Mucosa of descending colon (tissue), 3 donors: ENCODE measurements at places on chromosomes 3 and 15.

GRCh38 chr3:55641964-55642363 lies 154.9 kb upstream of the WNT5A start:
- DNase-seq, result no peak

GRCh38 chr15:98635848-98636247 lies 12.5 kb upstream of the IGF1R start:
- no peak for DNase-seq

DNA sequence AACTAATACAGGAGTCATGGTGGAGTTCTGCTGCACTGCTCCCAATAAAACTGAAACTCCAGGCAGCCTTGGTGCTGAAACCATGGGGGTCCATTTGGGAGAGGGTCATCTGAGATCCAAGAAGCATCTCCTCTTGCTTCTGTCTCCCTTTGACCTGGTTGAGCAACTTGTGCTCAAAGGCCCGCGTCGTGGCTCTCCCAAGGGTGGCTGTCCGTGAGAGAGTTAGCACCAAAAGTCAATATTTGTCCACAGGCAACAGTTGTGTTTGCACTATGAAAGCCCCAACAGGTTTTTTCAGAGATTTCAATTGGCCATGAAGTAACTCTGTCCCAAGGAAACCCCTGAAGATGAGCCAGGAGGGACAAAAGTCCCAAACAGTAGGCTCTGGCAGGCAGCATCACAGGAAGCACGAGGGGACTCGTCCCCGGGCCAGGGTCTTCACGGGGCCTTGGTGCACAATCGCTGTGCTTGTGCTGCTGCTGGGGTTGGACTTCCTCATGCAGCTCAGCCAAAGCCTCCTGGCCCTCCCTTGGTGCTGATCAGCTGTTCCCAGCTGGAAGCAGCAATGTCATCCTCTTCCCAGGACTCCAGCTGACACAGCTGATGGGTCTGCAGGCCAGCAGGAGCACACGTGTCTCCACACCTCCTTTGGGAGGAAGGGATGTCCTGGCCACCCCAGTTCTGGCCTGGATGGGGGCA lies 39.4 kb upstream of the WNT5A start:
- DNase-seq, result no peak

GRCh38 chr3:42683875-42684598 lies 1.3 kb upstream of the KLHL40 start:
- peak; percentile 56 for DNase-seq

- no peak for DNase-seq
Measured at GRCh38 chr15:79849789-79850188, 47.0 kb downstream of the MTHFS start.

DNA sequence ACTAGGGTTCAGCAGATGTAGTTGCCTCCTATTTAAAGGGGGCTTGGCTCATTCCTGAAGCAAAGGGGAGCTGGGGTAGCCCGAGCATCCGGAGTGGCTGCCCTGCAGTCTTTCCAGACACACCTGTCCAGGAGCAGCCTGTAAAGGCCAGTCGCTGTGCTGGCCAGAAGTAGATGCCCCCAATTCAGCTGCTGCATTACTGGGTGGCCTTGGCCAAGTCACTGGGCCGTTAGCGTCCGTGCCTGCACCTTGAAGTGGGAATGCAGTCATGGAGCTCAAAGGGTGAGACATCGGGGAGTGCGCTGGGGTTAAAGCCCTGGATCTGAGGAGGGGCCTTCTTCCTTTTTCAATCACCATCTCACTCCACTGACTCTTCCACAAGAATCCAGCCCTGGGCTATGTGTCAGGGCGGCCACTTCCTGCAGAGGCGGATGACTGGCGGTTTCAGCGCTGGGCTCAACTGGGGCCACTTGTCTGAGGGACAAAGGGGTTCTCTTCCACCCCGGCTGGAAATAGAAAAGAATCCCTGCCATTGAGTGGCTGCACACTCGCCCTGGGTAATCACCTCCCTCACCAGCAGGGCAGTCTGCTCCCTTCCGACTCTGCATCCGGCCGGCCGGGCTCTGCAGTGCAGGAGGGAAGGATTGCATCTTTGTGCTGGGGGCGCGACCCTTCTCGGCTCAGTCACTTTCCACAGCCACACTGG lies 11.8 kb downstream of the ALDH1A3 start:
- no peak for DNase-seq

DNA sequence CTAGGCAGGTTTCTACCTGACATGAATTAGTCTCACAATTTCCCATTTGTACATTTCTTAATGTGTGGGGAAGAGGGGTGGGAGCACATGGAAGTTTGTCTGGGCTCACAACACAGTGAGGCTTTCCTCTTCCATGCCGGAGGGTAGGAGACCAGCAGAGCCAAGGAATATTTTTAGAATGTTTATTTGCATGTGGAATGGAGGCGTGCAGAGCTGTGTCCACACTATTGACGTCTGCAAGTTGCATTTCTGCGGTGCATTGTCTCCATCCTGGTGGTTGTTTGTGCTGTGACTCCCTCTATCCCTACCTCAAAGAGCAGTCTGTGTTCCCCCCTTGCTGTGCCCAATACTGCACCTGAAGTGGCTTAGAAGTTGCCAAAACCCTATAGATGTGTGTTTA lies 103.1 kb upstream of the LRTM1 start:
- DNase-seq, result no peak

DNA sequence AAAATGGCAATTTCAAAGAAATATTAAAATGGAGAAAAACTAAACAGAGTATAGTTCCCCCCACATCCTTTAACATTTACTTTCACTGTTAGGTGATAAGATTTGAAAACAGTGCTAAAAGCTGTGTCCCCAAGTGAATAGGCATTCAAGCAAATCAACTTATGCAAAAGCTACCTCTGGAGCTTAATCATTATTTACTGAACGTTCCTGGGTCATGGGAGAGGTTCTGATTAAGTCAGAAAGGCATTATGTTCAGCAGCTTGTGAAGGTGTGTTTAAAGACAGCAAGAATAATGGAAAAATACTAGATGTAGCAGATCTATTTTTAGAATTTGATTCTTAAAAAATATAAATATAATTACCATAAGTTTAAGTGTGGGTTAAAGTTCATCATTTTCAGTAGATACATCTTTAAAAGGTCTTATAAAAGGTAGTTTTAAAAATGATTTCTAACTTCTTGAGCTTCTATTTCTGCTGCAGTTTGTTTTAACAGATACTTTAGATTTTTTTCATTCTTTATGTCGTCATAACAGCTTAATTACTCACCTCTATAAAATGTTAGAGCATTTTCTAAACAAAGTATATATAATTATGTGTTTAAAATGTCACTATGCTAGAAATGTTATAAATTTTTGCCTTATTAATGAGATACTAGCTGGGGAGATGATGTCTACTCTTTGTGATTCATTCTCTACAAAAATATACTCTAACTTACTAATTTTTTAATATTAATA lies 127.9 kb downstream of the MITF start:
- DNase-seq, result no peak

DNA sequence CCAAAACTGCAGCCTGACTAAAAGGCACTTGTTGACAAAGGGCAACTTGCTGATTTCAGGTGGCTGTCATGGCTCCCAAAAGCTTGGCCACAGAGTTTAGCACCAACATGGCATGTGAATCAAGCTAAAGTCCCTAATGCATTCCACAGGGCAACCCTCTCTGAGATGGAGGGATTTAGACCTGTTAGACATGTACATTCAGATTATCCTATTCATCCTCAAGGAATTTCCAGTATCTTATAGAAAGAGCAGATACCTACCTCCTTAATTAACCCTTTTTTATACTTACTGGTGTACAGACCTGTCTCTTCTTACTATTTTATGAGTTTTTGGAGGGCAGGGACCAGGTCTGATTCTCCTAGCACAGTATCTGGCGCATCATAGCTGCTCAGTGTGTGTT lies 31.3 kb downstream of the ACP3 start:
- DNase-seq, result no peak
